Tongue (tissue), 3 donors: ENCODE measurements at places on chromosomes 11 and 22. TPM values are rescaled to one million over a fixed set of nuclear protein-coding genes. Genes with fewer than 3 reads are reported as not detected.

- peak; percentile 74 for DNase-seq
Measured at GRCh38 chr22:38230108-38230825, 28.5 kb downstream of the MAFF start.

DNA sequence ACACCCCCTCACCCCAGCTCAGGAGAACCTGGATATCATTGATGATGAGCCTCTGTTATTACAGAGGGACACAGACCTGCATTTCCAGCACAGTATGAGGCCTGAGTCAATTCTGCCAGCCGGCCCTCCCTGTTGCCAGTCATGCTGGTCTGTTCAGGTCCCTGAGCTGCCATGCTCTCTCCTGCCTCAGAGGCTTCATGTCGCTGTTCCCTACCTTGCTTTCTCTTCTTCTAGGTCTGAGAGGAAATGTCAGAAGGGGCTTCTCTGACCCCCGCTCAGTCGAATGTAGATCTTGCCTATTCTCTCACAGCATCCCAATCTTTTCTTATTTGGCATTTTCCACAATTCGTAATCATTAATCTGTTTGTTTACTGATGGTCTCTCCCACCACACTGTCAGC, 21.8 kb upstream of the ABCC8 start:
- no peak for DNase-seq

- no peak for DNase-seq
Measured at GRCh38 chr11:122204206-122204605, 88.2 kb upstream of the BLID start.

MFRP gene
- not detected for total RNA-seq

DNA sequence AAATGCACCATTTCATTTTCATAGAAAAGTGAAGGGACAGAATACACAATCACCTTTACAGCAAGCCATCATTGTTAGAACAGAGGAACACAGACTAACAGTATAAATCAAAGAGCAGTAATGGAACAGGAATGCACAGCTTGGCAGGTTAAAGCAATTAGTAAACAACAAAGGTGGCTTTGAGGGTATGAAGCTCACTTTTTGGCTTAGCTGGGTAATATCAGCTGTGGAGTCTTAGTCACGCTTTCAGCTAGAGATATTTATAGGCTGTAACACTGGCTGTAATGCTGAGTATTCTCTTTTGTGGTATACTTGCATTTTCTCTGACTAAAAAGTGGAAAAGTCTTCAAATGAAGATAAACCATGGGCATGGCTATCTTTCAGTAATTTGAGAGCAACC, 1780.5 kb downstream of the LRRC4C start:
- peak; percentile 1 for DNase-seq

- no peak for DNase-seq
Measured at GRCh38 chr11:1839924-1840779, 1.4 kb downstream of the TNNI2 start.

CCDC116 gene
- not detected for total RNA-seq

DNA sequence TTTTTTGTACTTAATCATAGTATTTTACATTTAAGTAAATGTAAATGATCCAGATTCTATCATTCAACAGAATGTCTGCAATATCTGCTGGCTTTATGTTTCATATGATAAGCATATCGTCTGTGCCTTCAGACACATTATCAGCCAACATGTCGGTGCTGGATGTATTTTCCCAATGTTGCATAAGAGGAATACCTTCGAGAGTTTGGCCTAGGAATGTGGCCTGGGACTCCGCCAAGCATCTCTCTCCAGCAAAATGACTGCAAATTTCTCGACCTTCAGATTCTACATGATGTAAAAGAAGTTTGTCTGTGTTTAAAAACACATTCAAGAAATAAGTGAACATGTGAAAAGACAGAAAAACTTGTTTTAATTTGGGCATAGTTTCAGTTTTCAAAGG, 6.9 kb downstream of the BDNF start:
- no peak for DNase-seq

DNA sequence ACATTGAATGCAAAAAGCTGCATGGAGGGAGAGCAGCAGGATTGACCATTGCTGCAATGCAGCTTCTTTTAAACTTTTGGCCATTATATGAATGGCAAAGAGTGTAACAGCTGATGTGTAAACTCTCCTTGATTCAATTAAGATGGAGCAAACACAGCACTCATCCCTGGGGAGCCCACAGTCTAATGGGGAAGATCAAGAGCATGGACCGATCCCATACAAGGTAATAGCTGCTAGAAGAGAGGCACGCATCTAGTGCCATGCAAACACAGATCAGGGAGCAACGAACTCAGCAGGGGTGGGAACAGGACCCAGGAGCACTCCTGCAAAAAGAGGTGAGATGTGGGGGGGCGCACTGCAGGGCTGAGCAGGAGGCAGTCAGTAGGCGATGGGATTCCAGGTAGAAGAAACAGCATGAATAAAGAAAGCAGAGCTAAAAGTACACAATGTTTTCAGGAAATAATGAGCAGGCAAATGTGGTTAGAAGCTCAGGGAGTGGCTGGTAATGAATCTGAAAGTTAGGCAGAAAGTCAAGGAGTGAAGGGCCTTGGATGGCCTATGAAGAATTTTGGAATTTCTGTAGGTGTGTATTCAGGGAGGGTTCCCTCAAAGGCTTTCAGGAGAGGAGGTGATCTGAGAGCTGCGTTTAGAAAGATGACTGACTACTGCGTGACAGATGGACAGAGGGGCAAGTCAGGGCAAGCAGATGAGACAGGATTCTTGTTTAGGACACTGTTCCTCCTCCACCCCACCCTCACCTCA, 17.2 kb upstream of the BMAL1 start:
- DNase-seq, result no peak

VPREB1 gene
- total RNA-seq, result not detected

UBQLN3 gene
- not detected for total RNA-seq
